ENCODE measurements at places on chromosomes 3 and 15.

- peak; percentile 65 for DNase-seq
Observed at GRCh38 chr3:194135806-194136518, at the start of gene HES1. HES1 (plus strand) TSS chr3:194136148; CDS start chr3:194136381, 233 bp downstream.

DNA sequence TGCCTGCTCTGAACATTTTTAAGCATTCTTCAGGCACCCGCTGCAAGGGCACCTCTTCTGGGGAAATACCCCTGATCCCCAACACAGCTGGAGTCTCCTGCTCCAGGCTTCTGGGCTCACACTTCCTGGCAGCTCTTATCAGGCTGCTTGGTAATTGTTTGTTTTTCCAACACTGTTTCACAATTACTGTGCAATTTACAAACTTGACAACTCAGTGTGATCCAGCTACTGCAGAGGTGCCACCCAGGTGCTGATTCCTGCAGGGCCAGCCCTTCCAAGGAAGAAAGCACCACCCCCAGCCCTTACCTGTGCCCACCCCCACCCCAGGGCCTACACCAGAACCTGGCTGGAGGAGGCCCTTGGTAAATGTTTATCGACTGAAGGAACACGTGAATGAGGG is 66.5 kb downstream of the MAGEF1 start:
- no peak for DNase-seq

DNA sequence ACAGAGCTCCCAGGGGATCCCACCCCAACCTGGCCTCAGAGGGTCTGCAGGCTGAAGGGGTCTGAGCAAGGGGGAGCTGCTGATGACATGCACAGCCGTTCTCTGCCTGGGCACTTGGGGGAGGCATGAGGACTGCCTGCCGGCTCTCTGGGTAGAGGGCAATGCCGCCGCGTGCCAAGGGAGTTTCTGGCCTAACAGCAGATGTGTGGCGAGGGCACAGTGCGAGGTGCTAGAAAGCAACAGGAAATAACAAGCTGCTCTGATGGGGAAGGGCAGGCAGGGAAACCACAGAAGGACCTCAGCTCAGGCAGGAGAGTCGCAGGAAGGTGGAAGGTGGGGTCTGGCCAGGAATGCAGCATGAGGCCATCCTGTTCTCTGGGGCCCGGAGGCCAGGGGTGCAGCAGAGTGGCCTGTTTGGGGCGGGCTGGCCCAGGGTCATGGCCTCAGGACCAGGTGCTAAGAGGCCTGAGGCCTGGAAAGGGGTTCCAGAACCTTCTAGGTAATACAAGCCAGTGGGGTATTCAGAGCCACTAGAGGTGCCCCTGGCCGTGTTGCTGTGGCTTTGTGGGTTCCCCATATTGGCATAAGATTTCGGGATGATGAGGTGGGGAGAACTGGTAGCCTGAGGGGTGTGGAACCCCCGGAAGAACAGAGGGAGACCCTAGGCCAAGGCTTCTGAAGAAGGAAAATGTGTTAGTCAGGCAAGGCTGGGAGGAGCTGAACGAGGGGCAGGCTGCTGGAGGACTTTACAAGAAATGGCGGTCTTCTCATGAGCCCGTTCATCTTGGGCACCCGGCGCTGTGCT is 41.2 kb downstream of the RGMA start:
- DNase-seq: peak; percentile 27

- DNase-seq: no peak
Observed at GRCh38 chr3:177751770-177752169, 554.5 kb upstream of the TBL1XR1 start.

- DNase-seq: no peak
Observed at GRCh38 chr15:26098801-26099200, 235.7 kb upstream of the ATP10A start.

- DNase-seq: peak; percentile 68
Observed at GRCh38 chr3:194395778-194396538, 3.1 kb downstream of the GP5 start.

- DNase-seq: no peak
Observed at GRCh38 chr15:100759106-100759505, 120.5 kb upstream of the ALDH1A3 start.

DNA sequence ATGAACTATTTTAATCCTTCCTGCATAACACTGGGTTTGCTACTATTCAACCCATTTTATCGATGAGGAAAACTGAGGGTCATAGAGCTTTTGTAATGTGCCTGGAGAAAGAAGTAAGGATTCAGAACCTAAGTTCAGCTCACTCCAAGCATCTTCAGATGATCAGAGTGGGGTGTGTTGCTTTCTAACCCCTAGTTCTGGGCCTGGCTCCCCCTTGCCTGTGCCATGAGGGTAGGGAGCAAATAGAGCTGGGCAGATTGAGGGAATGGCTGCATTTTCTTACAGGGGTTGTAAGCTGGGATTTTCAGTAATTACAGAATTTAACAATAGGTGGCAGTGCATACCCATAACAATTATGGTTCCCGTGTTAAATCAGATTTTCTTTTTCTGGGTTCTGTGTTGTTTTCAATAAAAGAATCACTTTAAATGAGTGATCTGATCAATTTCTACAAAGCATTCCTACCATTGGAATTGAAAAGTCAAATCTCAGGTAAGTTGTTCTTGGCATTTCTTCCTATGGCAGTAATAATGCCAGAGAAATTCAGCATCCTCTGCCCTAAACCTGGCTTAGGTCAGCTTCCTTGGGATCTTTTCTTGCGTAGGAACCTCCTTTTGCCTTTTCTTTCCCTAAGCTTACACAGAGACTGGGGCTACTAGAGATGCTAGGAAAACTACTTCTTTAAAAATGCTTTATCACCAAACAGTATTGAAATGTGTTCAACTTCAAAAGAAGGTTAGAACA is 103.8 kb upstream of the IL12A start:
- peak; percentile 37 for DNase-seq

DNA sequence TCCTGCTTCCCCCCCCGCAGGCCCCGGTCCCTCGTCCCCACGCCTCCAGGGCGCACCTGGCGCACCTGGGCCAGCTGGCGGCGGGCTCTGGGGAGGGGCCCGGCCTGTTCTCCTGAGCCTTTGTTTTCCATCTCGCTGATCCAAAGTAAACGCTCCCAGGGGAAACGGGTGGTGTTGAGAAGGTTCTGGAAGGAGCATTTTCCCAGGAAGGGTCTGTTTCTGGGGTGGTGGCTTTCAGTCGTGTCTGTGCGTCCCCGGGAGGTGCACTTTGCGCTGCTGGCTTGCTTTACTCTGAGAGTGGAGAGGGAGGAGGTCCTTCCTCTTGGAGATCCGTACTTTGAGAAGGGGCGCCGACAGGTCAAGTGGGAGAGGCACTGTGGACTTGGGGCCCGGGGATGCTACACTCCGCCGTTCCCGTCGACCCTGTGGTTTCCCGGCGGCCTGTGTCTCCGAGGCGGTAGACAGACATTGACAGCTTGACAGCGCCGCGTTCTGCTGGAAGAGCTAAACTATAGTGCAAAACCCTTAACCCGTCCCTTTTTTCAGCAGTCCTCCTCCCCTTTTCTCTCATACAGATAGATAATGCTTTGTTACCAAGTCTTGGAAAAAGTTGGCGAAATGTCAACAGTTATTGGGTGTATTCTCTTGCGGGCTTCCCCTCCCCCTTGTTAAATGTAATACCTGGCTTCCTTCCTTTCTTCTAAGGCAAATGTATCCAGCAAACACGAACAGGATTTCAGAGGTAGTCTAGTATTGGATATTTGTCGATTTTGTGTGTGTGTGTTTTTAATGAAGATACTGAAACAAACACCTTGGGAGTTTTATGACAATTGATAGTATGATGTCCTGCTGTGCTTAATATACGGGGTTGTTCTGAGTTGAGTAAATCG is 6.5 kb downstream of the TPM1 start:
- DNase-seq: peak; percentile 43

- no peak for DNase-seq
Observed at GRCh38 chr3:188007897-188008296, 146.1 kb upstream of the LPP start.

DNA sequence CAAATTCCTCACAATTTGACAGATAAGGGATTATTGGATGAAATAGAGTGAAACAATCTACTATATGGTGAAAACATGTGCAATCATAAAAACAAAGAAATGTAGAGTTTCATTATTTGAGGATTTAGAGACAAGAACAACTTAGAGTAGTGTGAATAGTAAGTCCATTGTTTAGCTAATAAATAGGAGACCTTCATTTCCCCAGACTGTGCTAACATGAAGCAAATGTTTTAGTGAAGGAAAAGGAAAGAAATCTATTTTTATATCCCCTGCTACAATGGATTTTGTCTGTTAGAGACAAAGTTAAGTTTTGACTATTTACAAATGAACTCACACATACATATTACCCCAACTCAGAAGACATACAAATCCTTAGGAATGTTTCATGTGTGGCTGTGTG is 77.8 kb downstream of the EFL1 start:
- no peak for DNase-seq

DNA sequence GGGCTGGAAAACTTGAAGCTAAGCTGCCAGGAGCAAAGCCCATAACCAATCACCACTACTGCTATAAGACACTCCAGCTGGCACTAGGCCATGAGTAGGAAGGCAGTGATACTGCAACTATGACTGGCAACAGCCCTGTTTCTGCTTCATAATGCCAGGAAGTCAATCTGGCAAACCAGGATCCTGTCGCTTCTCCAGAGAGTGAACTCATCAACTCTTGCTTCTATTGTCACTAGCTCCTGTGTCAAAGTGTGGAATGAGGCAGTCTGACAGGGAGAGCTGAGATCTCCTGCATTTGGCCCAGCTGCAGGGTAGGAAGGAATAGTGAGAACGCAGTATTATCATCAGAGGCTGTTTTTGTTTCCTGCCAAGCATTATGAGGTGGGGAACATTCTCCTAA is 105.3 kb downstream of the CTNNB1 start:
- no peak for DNase-seq

DNA sequence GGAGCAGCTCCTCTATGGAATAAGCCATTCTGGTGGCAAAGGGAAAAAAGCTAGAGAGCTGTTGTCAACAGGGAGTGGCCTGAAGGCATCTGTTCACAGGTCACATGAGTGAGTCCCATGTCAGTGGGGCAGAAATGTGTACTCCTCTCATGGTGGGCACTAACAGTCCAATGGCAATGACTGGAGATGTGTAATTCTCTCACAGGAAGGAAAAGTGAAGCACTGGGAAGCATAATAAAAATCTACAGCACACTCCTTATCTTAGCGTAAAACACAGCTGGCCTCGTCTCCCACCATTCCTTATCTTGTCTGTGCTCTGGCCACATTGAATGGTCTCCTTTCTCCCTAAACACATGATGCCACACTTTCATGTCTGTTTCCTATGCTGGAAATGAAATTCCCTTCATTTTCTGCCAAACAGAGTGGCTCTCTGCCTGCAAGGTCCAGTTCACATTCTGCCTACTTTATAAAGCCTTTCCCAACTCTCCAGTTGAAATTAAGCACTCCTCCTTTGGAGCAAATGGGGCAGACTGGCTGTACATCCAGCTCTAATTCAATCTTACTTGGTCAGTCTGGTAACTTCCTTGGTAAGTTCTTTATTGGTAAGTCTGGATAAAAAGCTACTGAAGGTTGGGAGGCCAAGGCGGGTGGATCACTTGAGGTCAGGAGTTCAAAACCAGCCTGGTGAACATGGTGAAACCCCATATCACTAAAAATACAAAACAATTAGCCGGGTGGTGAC is 139.8 kb downstream of the RPL22L1 start:
- no peak for DNase-seq

DNA sequence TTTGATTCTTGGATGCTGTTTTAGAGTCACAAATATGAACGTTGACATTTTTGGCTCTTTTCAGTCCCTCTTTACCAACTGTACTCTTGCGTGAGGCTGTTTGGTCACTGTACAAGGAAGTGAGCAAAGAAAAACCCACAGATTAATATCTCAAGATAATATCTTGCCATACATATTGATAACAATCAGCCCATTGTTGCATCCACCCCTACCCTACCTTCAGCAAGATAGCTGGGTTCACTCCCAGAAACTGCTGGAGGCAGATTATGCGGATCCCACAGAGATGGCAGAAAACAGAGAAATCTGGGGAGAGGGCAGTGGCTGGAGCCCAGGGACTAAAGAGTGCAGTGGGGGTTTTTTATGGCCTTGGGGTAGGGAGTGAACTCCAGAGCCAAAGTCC is 29.9 kb upstream of the MFSD1 start:
- no peak for DNase-seq

- no peak for DNase-seq
Observed at GRCh38 chr15:41658689-41659088, 1.5 kb upstream of the MGA start.

DNA sequence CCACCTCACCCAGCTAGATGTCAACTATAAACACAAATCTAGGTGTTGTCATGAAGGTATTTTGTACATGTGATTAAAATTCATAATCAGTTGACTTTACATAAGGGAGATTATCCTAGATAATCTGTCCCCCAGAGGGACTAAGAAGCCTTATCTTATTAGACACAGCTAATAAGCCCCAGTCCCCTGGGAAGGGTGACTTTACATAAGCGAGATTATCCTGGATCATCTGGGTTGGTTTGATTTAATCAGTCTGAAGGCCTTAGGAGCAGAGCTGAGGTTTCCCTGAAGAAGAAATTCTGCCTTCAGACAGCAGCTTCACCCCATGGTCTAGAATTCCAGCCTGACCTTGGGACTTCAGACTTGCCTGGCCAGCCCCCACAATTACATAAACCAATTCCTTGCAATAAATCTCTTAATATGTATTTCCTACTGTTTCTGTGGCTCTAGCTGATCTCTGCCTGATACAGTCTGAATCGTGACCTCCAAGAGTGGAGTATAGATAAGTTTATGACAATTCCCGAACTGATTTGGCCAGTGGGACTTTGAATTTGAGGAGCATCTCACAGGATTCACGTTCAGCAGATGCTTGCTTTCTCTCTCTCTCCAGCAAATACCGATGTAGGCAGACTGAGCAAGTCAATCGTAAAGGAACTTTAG is 66.5 kb downstream of the MRPL46 start:
- no peak for DNase-seq

DNA sequence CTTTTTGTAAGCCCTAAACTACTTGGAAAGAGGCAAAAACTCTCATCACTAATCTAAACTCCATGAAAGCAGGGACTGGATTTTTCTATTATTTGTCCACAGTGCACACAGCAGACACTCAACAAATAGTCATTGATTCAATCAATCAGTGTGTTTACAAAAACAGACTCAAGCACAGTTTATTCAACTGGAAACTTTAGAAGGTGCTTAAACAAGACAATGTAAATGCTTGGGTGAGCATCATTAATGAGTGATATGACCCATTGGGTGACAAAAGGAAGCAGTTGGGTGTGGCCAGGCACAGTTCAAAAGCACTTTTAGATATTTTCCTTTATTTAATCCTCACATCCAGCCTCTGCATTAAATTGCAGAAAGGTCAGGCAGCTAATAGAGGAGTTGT is 32.0 kb upstream of the PPP4R2 start:
- no peak for DNase-seq

DNA sequence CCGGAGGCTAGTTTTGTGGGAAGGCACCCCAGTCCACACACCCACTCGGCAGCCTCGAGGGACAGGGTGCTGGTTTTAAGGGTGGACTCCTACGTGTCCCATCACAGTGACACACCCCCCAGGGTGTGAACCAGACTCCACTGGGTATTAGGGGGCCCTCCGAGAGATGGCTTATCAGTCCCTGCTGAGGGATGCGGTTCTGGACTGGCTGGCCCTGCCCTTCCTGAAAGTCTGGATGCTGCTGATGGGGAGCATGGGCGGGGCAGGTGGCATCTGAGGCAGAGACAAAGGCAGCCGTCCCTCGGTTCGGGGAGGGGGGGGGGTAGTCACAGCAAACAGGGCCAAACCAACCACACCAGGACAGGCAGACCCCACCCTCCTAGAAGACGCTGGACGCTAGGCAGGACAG is 939 bp upstream of the ULK3 start:
- no peak for DNase-seq

- no peak for DNase-seq
Observed at GRCh38 chr15:80380154-80380553, 24.0 kb upstream of the ARNT2 start.

GRCh38 chr3:8452112-8452511 is 49.5 kb upstream of the LMCD1 start:
- DNase-seq: no peak

GRCh38 chr15:59688423-59688781 is 718 bp downstream of the BNIP2 start:
- peak; percentile 43 for DNase-seq

All from activated CD4-positive, alpha-beta T cell treated with anti-CD3 and anti-CD28 coated beads, Interleukin-2, Interleukin-6, amounts not matched to agents 100 ng/mL and 50 ng/mL, durations not matched to agents 16 hours and 8 hours (primary cell).